ENCODE measurements at places on chromosomes 7 and 10. TPM values are rescaled to one million over a fixed set of nuclear protein-coding genes. Genes with fewer than 3 reads are reported as not detected.

PTPN20 gene
- 1.5 TPM for polyA plus RNA-seq

DNA sequence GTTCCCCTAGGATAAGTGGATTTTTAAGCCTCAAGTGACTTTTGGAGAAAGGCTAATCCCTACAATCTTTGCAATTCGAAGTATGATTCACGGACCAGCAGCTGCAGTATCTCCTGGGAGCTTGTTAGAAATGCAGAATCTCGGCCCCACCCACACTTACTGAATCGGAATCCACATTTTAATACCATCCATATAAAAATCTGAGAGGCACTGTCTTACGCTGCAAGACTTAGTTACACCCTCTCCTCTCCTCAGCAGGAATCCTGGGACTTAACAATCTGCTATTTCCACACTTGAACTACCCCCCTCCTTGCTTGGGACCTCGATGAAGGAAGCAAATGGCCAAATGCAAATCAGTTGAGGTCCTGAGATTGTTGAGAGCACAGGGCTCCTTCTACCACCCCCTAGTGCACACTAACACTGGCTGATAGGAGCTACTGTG, 21.0 kb downstream of the ITPRIP start:
- H3K4me1 ChIP-seq, result peaks cover 20% of the 10 kb centered on the region
- H3K27me3 ChIP-seq, result no peaks in the 10 kb centered on the region
- H3K36me3 ChIP-seq, result no peaks in the 10 kb centered on the region
- peak; percentile 24 for DNase-seq

DNA sequence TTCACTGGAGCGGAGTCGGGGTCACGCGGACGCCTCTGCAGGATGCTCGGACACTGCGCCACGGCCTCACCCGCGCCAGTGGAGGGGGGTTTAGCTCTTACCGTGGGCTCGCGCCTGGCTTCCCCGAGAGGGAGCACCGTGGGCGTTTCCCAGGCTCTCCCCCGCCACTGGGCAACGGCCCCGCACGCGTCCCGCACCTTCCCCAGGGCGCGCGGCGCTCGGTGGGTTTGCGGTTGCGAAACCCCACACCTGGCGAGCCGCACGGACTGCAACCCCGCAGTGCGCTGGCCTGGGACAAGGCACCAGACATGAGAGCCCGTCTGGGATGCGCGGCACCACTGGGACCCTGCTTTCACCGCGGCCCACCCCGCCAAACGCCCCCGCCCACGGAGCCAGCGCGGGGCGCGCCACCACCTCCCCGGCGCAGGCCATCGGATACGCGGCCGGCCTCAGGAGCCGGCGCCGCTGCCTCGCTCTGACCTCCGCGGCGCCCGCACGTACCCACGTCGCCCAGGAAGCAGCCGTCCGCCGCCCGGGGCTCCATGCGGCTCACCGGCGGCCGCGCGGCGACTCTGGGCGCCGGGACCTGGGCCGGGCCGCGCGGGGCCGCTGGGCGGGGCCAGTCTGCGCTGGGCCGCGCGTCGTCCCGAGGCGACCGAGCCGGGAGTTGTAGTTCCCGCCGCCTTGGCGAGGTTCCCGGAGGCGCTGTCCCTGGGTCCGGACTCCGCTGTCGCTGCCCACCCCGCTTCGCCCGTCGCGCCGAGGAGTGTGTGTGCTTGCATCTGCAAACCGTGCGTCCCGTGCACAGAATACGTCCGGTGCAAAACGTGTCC, at the start of gene ASB13:
TSS of gene ASB13 (minus strand) at position 588 of the 833 bp plus-strand sequence. CDS start at position 544, 44 bp downstream.
- H3K4me1 ChIP-seq, result peaks cover 10% of the 10 kb centered on the region
- DNase-seq, result peak; percentile 80
- no peaks in the 10 kb centered on the region for H3K27me3 ChIP-seq
- peak within 1 kb of the TSS; percentile 50 for H3K27ac ChIP-seq
- peak within 1 kb of the TSS; percentile 85 for H3K4me3 ChIP-seq

C10orf143 gene
- 5.7 TPM for polyA plus RNA-seq

DNA sequence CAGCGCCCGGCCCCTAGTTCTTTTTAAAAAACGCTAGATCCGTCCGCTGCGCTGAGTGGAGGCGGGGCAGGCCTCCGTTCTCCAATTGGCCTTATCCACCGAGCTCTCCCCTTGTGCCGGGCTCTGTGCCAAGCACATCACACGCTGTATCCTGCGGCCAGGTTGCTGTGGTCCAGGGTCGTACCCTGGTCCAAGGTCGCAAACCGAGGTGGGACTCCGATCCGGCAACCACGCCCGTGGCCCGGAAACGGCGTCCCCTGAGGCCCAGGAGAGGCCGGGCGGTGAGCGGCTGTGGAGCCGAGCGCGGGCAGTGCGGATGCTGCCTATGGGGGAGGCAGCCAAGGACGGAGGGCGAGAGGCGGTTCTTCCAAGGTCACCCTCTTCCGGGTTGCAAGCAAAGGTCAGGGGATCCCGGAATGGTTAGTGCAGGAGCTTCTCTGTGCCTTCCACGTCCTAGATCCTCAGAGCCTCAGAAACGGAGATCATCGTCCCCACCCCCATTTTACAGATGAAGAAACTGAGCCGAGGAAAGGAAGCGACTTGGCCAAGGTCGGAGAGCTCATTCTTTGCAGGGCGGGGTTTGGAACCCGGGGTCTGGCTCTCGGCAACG, 72.4 kb upstream of the LRRC4 start:
- H3K27ac ChIP-seq, result no peak overlapping the region
- no peaks in the 10 kb centered on the region for H3K36me3 ChIP-seq

GRCh38 chr7:108529341-108529740, 3.4 kb upstream of the PNPLA8 start:
- H3K27me3 ChIP-seq, result no peaks in the 10 kb centered on the region
- no peaks in the 10 kb centered on the region for H3K36me3 ChIP-seq

DNA sequence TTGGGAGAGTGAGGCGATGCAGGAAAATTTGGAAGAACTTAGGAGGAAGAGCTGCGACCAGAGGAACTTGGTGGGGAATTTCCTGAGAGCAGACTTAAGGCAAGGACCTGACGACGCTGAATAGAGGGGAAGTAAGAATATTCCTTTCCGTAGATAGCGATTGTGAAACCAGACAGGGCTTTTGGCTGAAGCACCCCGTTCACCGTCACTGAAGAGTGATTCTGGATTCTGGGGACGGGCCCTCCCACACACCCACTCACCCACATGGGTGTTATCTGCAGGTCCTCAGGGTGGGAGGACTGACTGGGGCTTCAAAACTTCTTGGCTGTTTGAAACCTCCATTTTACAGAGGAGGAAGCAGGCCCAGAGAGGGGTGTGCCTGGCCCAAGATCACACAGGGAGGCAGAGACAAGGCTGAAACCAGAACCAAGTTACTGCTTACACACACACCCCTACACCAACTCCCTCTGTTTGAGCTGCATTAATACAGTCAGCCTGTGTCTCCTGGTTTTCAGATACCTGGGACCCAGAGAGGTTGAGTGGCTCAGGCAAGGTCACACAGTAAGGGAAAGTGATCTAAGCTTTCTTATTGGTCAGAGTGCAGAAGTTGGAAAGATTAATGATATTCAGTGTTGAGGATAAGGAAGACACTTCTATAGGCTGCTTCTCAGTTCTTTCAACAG, 37.2 kb upstream of the CDH23 start:
- H3K27me3 ChIP-seq, result no peaks in the 10 kb centered on the region
- DNase-seq, result peak; percentile 76
- H3K36me3 ChIP-seq, result no peaks in the 10 kb centered on the region

DNA sequence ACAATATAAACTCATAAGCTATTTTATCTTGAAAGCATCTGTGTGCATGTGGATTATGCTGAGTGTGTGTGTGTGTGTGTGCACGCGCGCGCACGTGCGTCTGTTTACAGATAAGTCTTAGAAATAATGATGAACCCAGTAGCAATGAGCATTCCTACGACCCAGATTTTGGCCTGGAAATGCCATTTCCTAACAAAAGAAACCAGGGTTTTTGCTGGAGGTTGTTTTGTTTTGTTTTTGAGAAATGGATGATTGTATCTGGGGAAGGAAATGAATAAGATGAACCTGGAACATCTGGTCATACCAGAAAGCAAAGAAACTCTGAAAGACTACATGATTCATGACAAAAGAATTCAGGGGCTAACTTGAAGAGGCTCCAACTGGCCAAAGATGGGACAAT, 22.1 kb upstream of the LMOD2 start:
- no peak for DNase-seq
- no peaks in the 10 kb centered on the region for H3K36me3 ChIP-seq
- no peak overlapping the region for H3K4me3 ChIP-seq
- no peaks in the 10 kb centered on the region for H3K27me3 ChIP-seq
- H3K27ac ChIP-seq, result no peak overlapping the region
- H3K4me1 ChIP-seq, result no peaks in the 10 kb centered on the region

- H3K27ac ChIP-seq, result no peak overlapping the region
- no peaks in the 10 kb centered on the region for H3K36me3 ChIP-seq
- peak; percentile 44 for DNase-seq
- H3K4me1 ChIP-seq, result peaks cover 1% of the 10 kb centered on the region
Observed at GRCh38 chr7:132614428-132615318, 38.4 kb upstream of the PLXNA4 start.

DNA sequence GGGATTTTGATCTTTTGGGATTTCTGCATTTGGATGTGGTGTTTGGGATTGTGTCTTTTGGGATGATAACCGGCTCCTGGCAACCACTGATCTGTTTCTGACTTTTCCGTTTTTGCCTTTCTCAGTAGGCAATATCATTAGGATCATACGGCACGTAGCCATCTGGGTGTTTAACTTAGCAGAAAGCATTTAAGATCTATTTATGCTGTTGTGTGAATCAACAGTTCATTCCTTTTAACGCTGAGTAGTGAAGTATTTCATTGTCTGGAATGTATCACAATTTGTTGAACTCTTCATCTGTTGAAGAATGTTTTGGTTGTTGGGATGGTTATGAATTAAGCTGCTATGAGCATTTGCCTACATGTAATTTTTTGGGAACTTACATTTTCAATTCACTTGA, 459.6 kb downstream of the SDK1 start:
- no peaks in the 10 kb centered on the region for H3K4me1 ChIP-seq
- H3K36me3 ChIP-seq, result no peaks in the 10 kb centered on the region
- H3K4me3 ChIP-seq, result no peak overlapping the region

- no peak overlapping the region for H3K4me3 ChIP-seq
- H3K36me3 ChIP-seq, result peaks cover 2% of the 10 kb centered on the region
- H3K27ac ChIP-seq, result no peak overlapping the region
- DNase-seq, result no peak
- H3K4me1 ChIP-seq, result peaks cover 5% of the 10 kb centered on the region
- no peaks in the 10 kb centered on the region for H3K27me3 ChIP-seq
Observed at GRCh38 chr7:19705663-19706062, 3.2 kb downstream of the POLR1F start.

DNA sequence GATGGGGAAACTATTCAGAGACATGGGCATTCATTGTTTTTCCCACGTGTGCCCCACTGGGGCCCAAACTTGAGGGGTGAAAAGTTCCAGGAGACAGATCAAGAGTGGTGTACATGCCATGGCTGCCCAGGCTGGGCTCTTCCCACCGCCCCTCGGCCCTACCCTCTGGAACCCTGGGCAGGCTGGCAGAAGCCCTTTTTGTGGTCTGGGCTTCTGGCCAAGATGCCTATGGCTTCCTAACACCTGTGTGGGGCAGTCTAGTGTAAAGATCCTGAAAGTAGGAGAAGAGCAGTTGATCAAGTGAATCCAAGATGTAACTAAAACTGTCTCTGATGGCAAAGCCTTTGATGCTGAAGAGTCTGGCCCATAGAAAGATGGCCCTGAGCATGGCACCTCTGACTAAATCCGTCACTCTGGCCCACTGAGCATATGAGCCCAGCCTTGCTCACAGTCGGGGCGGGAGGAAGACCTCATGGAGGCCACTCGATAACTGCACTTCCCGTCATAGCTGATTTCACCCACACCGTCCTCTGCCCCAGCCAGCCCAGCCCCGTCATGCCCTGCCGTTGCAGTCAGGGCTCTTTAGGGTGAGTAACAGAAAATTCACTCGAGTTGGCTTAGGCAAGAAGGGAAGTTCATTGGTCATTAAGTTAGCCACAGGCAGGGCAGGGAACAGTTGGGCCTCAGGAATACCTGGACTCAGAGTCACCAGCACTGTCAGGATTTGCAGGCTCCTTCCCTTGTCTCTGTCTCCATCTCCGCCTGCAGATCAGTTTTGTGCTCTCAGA, 37.9 kb upstream of the MTPAP start:
- no peaks in the 10 kb centered on the region for H3K36me3 ChIP-seq
- no peak for DNase-seq
- no peak overlapping the region for H3K4me3 ChIP-seq
- H3K4me1 ChIP-seq, result peaks cover 6% of the 10 kb centered on the region
- no peaks in the 10 kb centered on the region for H3K27me3 ChIP-seq

FAM25C gene
- polyA plus RNA-seq, result not detected

DNA sequence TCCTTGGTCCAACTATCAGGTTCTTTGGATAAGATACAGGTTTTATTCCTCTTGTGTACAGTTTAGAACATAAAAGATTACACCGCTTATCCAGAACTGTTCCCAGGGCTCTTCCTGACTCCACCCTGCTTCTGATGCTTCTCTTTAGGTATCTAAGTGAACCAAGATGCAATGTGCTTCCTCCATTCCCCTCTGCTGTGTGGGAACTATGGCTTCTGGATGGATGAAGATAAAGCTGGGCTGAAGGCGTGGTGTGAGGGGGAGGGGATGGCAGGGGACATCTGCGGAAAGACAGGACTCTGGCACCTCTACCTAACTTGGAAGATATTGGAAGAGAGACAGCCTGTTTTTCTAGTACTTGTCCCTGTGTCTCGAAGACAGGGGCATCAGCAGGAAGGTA, 209.9 kb upstream of the TBX20 start:
- no peak overlapping the region for H3K27ac ChIP-seq
- H3K4me3 ChIP-seq, result no peak overlapping the region
- no peak for DNase-seq
- H3K36me3 ChIP-seq, result no peaks in the 10 kb centered on the region
- no peaks in the 10 kb centered on the region for H3K4me1 ChIP-seq
- no peaks in the 10 kb centered on the region for H3K27me3 ChIP-seq

GRCh38 chr7:47442605-47442865, 139.4 kb downstream of the TNS3 start:
- H3K27me3 ChIP-seq, result no peaks in the 10 kb centered on the region
- H3K4me3 ChIP-seq, result no peak overlapping the region
- H3K36me3 ChIP-seq, result no peaks in the 10 kb centered on the region
- no peak for DNase-seq
- H3K27ac ChIP-seq, result no peak overlapping the region

DNA sequence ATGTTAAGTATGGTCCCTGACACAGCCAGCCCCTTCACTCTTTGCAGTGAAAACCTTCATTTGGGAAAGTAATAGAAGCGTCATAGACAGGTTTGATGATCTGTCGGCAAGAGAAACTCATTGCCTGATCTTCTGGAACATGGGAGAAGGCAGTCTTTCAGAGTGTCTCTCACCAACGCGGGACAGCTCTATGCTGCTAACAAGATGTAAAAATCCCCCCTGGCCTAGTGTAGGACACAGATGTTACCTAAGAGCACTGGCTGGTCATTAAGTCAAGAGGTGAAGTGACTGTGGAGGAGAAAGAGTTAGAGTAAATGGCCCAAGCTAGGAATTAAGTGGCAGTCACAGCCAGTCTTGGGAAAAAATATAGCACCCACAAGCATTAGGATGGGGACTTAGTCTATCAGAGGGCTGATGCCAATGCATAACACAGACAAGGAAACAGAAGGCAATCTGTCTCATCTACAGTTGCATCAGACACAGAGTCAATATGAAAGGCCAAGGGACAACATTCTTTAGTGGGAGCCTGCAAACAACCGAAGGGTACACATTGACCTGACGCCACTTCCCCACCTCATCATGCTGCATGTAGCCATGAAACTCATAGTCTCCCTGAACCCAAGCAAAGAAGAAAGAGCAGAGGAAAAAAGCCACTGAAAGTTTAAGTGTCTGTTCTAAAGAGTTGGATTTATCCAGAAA, 69.5 kb downstream of the SORCS1 start:
- H3K36me3 ChIP-seq, result no peaks in the 10 kb centered on the region
- no peaks in the 10 kb centered on the region for H3K27me3 ChIP-seq
